ENCODE measurements at places on chromosomes 11 and 22.
A peak's percentile ranks its signal among the peaks of the same experiment; 100 is the strongest.

- no peak for DNase-seq
These were observed 53.9 kb upstream of the ANO1 start for GRCh38 chr11:70024036-70024772.

DNA sequence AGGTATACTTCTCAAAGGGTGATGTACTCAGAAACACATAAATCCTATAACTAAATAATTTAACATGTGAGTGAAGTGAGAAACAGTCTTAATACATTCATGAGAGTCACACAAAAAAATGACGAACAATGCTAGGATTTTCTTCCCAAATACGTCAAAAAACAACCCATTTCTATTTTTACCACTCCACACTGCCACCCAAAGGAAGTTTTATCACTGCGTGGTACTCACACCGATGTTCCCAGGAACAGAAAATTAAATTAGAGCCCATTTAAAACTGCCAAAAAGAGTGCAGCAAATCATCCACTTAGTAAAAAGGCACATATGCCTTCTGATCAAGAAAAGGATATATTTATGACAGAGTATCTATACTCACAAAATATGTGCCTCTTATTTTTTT, 710.9 kb upstream of the FAT3 start:
- DNase-seq, result no peak

DNA sequence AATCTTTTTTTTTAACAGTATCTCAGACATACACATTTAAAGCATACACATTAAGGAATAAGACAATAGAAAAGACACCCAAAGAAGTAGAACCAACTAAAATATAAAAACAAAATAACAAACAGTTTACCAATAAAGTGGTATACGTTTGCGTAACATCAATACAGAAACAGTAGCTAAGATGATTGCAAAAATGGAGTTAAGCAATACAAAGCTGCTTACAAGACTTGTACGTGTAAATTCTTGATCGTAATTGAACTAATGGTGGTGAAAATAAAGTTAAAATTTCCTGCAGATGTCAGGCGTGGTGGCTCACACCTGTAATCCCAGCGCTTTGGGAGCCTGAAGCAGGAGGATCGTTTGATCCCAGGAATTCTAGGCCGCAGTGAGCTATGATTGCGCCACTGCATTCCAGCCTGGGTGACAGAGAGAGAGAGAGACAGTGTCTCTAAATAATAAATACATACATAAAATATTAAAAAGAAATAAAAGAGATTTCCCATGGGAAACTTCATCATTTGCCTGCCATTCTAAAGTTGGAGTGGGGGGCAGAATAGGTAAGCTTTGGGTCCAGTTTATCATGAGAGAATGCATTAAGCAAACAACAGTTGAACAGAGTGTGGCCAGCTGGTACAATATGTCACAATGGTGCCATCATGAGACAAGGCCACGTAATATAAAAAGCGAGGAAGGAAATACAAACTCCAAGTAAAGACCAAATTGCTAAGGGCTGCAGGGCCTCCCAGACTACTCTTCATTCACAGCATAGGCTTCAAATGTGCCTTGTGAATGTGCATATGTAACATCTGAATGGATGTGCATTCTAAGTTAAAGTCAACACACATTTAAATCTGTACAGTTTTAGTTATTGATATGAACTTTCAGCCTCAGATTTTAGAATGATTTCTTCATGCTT, 38.9 kb upstream of the EED start:
- DNase-seq, result no peak

- no peak for DNase-seq
These were observed 40.6 kb downstream of the TENM4 start for GRCh38 chr11:79400206-79400605.

- no peak for DNase-seq
These were observed 6.9 kb upstream of the GAL start for GRCh38 chr11:68677432-68677831.

GRCh38 chr22:26522012-26522411, 9.7 kb upstream of the TFIP11 start:
- DNase-seq, result no peak

- no peak for DNase-seq
These were observed 67.8 kb upstream of the ARHGAP32 start for GRCh38 chr11:129259931-129260348.

DNA sequence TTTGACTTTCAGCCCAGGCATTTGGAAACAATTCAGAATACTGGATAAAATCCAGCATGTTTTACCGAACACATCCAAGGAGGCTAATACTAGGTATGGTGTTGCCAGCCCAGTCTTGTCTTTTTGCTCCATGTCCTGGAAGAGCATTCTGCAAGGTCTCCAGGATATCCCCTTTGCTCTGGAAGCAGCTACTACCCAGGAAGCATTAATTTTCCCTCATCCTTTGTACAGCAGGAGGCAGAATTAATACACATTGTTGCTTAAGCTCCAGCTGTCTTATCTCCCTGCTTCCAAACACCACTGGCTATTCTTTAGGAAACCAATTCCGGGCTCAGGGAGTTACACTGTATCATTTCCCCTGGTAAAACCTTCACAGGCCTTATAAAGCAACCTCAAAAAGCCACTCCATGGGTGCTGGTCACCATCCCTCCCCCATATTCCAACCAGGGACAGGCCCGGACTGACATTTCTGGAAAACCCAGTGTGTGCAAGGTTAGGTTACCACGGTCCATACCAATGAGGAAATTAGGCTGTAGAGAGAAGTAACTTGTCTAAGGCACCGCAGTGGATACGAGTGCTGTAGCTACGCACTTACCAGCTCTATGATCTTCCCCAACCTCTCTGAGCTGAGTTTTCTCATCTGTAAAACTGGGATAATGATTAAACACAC, 1.5 kb upstream of the UBASH3B start:
- no peak for DNase-seq

DNA sequence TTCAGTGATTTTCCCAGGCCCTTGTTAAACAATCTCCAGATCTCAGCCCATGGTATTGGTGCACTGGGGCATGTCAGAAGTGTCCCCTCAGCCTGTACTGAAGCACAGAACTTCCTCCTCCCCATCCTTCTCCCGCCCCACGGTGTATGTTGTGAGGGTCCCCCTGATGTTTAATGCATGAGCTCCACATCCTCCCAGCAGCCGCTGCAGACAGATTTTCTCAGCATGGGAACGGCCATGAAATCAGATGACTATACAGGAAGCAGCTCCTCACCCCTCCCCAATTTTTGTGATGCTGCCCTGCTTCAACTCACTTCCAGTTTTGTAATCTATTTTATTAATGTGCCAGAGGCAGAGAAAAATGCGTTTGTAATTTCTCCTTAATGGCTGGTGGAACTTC, 406.0 kb downstream of the MIAT start:
- DNase-seq, result no peak

DNA sequence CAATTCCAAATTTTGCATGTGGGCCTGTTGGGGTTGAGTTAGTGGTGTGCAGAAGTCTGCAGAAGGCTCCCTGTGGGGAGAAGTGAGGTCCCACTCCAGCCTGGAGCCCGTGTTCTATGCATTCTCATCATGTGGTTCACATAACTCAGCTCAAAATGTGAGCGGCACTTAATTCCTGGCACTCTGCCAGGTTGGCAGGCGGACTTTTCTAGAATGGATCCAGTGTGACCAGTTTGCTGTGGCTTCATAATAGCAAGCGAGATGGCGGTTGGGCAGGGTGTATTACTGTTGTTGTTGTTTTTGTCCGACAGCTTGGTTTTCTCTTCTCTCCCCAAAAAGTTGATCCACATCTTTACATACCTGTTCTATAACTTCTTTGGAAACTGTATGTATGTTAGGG, 146.8 kb upstream of the TTC12 start:
- DNase-seq, result no peak

GRCh38 chr11:19673924-19674729, 38.5 kb upstream of the NAV2 start:
- no peak for DNase-seq

DNA sequence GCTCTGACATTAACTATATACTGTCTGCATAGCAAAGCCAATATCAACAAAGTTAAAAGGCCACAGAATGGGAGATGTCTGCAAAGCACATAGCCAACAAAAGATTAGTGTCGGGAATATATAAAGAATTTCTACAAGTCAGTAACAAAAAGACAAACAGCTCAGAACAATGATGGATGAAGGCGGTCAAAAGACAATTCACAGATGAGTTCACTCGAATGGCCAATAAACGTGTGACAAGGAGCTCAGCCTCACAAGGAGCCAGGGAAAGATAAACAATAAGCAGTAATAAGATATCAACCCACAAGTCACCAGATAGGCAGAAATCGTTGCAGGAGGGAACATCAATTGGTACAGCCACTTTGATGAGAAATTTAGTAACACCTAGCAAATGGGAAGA, 106.0 kb upstream of the ISX start:
- no peak for DNase-seq

- no peak for DNase-seq
These were observed 11.4 kb upstream of the PITPNB start for GRCh38 chr22:27930331-27931060.

DNA sequence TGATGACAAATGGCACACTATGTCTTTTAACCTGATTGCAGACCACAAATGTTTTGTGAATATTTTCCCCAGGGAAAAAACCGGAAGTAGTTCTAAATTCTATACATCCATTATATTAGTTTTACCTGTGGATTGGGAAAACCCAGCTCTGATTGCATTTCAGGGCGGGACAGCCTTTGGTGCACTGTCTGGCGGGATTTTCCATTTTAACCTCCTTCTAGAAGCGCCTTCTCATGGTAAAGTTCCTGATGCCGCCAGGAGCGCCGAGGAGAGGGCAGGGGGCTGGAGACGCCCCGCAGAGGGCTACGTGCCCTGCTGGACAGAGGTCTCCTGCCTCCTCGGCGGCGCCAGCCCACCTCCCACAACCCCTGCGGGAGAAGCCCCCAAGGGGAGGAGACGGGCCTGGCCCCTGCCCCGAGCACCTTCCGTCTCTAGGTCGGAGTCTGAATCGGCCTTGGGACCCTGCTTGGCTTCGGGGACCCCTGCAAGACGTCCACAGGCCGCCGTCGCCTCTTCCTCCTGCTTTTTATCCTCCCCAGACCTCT, 1.2 kb upstream of the P2RX6 start:
- DNase-seq, result no peak

GRCh38 chr11:5922749-5923426, 19.2 kb upstream of the OR56A3 start:
- DNase-seq, result peak; percentile 58

DNA sequence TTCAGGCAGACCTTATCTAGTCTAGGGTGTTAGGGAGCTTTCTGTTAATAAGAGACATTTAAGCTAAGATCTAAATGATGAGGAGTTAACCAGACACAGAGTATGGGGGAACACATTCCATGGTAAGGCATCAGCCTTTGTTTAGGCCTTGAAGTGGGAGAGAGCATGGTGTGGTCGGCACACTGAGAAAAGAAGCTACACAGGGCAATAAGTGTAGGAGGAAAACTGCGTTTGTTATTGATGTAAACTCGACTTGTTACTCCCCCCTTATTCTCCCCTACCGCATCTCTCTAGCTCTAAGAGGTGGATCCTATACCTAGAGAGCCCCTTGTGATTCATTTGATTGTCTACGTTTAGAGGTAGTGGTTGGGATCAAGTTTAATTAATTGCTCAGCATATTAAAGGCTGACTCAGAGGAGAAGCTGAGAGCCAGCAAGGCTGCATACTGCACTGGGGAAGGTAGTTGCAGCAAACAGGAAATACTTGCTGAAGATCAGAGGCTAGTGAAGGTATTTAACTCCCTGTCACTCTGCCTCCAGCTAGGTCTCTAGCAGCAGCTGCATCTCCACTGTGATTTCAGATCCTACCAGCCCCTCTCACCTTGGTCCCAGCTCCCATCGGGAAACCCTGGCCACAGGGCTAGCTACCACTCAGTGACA, 86.8 kb upstream of the TEAD1 start:
- DNase-seq, result no peak

GRCh38 chr11:95912902-95913560, 10.9 kb downstream of the MTMR2 start:
- no peak for DNase-seq

- DNase-seq, result no peak
These were observed 83.6 kb upstream of the PRR5 start for GRCh38 chr22:44618400-44618799.

DNA sequence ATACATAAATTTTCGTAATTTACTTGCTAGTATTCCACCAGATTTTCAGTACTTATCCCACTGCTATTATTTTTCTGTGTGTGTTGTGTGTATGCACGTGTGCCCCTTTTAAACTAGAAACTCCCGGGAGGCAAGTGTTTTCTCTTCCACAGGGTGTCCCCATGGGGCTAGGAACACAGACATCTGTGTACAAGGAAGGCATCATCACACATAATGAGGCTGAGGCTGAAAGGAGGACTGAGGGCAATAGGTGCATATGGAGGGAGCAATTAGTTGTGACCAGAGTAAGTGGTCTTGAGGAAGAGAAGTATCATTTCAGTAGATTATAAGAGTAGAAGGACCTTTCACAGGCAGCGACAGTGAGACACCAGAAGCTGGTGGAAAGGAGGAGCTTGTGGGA, 2.1 kb upstream of the DPAGT1 start:
- no peak for DNase-seq

- no peak for DNase-seq
These were observed 8.9 kb downstream of the SULT4A1 start for GRCh38 chr22:43853328-43853931.

- no peak for DNase-seq
These were observed 28.0 kb downstream of the CHID1 start for GRCh38 chr11:882596-882995.
